ENCODE measurements at places on chromosomes 6 and 20. TPM values are rescaled to one million over a fixed set of nuclear protein-coding genes. Genes with fewer than 3 reads are reported as not detected.

Gene CYP24A1
- 1.2 TPM for total RNA-seq

Gene PHF20
- total RNA-seq, result 58.5 TPM

Gene KCNK17
- total RNA-seq, result 0.96 TPM

Gene THEMIS
- total RNA-seq, result 3.1 TPM

Gene SEMG1
- total RNA-seq, result 6.0 TPM

Gene GABRR1
- total RNA-seq, result 0.24 TPM
